Upper lobe of left lung (tissue), 6 donors: ENCODE measurements at places on chromosomes 13 and 19.

DNA sequence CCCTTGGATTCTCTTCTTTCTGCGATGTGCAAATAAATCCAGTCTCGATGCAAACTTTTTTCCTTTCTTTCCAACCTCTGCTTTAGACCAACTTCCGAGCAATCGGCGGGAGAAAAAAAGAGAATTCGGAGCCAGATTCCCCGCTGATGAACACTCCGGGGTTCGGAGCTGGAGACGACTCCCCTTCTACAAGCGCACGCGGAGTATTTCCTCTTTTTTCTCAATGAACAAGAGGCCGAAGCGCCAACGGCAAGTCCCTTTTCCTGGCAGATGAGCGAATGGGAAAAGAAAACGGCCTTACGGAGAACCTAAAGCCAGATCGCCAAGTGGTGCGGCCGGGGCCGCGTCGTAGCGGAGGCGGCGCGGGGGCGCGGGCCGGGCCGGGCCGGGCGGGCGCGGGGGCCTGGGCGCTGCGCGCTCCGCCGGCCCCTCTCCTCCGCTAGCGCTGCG, 250 bp downstream of the SPRY2 start:
- DNase-seq, result no peak
- peaks cover 23% of the 10 kb centered on the region for H3K4me1 ChIP-seq
- H3K27me3 ChIP-seq, result no peaks in the 10 kb centered on the region
- H3K36me3 ChIP-seq, result peaks cover 19% of the 10 kb centered on the region

GRCh38 chr13:29679396-29680053, 84.0 kb upstream of the SLC7A1 start:
- H3K27ac ChIP-seq, result no peak overlapping the region
- DNase-seq, result no peak
- H3K4me1 ChIP-seq, result no peaks in the 10 kb centered on the region
- H3K36me3 ChIP-seq, result no peaks in the 10 kb centered on the region

DNA sequence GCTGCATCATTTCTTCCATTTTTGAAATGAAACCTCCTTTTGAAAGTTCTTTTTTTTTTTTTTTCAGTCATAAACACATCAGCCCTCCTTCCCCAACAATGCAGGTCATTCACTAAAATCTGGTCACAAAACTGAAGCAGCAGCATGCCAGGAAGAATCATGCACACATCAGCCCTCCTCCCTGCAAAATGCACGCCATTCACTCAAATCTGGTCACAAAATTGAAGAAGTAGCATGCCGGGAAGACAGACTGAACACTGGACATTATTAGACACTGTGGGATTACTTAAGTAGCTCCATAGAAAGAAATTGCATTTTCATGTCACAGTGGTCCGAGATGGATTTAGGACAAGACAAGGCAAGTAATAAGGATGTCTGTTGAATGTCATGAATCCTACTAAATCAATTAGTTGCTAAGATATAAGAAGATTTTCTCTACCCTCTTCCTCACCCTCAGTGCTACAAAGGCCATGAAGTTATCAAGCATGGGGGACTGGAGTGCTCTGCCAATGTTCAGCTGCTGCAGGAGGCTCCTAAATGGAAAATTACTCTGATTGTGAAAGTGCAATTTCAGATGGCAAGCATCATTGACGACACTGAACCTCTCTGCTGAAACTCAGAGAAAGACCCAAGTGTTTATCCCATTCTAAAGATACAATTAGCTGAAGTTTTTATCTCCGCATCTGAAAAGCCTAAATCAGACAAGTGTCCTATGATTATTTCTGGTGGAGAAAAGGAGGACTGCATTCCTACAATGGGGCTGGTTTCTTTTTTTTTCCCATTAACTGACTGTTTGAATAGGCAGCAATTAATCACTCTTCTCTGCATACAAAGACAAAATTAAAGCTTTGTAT, 913.2 kb downstream of the DIAPH3 start:
- no peaks in the 10 kb centered on the region for H3K4me1 ChIP-seq
- DNase-seq, result no peak
- no peak overlapping the region for H3K27ac ChIP-seq
- H3K4me3 ChIP-seq, result no peak overlapping the region
- H3K36me3 ChIP-seq, result no peaks in the 10 kb centered on the region
- no peaks in the 10 kb centered on the region for H3K27me3 ChIP-seq

- no peak overlapping the region for H3K27ac ChIP-seq
- H3K4me1 ChIP-seq, result no peaks in the 10 kb centered on the region
These were observed 70.7 kb downstream of the PCCA start for GRCh38 chr13:100159584-100159983.

DNA sequence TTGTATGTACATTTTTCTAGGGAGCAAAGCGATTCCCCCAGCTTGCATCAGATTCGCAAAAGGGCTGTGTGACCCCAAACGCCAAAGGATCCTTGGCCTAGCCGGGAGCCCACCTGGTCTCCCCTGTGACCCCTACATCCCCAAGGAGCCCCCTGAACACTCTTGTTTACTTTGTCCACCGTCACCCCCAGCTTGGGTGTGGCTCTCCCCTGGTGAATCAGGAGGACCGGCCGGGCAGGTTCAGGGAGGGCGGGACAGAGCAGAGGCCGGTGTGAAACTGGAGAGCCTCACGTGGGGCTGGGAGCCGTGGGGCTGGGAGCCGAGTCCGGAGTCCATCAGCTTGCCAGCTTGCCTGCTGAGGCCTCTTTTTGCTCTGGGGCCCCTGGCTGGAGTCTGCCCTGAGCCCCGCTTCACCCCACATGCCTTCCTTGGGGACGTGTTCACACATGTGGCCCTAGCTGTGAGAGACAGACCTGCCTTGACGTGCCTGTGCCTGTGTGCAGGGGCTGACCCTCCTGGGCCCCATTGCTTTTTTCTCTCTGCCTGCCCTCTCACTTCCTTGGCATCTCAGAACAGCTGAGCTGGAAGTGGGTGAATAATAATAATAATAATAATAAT, 2.0 kb downstream of the ITPKC start:
- DNase-seq, result peak; percentile 91
- peak overlapping the region; percentile 98 for H3K27ac ChIP-seq
- no peaks in the 10 kb centered on the region for H3K27me3 ChIP-seq
- peak overlapping the region; percentile 76 for H3K4me3 ChIP-seq
- no peaks in the 10 kb centered on the region for H3K36me3 ChIP-seq
- H3K4me1 ChIP-seq, result peaks cover 54% of the 10 kb centered on the region

GRCh38 chr13:33230178-33230881, 55.2 kb downstream of the STARD13 start:
- H3K27ac ChIP-seq, result peak overlapping the region; percentile 61
- no peak overlapping the region for H3K4me3 ChIP-seq
- no peak for DNase-seq
- H3K4me1 ChIP-seq, result peaks cover 47% of the 10 kb centered on the region
- no peaks in the 10 kb centered on the region for H3K27me3 ChIP-seq
- no peaks in the 10 kb centered on the region for H3K36me3 ChIP-seq

GRCh38 chr19:56137405-56137804, 3.7 kb upstream of the ZNF444 start:
- no peaks in the 10 kb centered on the region for H3K36me3 ChIP-seq
- peaks cover 66% of the 10 kb centered on the region for H3K4me1 ChIP-seq
- peak overlapping the region; percentile 82 for H3K27ac ChIP-seq
- no peak overlapping the region for H3K4me3 ChIP-seq

GRCh38 chr19:54883228-54883627, 9.2 kb downstream of the FCAR start:
- H3K4me1 ChIP-seq, result no peaks in the 10 kb centered on the region
- no peaks in the 10 kb centered on the region for H3K27me3 ChIP-seq
- no peaks in the 10 kb centered on the region for H3K36me3 ChIP-seq
- H3K27ac ChIP-seq, result no peak overlapping the region
- H3K4me3 ChIP-seq, result no peak overlapping the region

DNA sequence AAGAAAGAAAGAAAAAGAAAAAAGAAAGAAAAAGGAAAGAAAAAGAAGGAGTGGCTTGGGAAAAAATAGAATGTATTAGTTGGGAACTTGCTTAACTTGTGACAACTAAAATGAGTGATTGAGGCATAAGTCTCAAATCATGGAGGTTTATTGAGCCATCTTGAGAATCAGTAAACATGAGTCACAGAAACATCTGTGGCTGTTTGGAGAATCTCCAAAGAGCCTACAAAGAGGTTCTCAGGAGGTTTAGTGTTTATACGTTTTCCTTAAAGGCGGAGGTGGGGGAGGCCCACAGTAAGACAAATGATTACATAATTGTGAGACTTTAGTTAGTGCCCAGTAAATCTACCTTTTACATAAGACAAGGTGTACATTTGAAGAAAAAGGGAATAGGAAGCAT, 38.6 kb downstream of the WDR87 start:
- no peaks in the 10 kb centered on the region for H3K4me1 ChIP-seq
- no peak for DNase-seq
- no peak overlapping the region for H3K4me3 ChIP-seq
- H3K27ac ChIP-seq, result no peak overlapping the region
- H3K27me3 ChIP-seq, result no peaks in the 10 kb centered on the region

- no peak overlapping the region for H3K27ac ChIP-seq
- H3K27me3 ChIP-seq, result no peaks in the 10 kb centered on the region
- no peak for DNase-seq
These were observed 1899.5 kb downstream of the OLFM4 start for GRCh38 chr13:54928071-54928470.

DNA sequence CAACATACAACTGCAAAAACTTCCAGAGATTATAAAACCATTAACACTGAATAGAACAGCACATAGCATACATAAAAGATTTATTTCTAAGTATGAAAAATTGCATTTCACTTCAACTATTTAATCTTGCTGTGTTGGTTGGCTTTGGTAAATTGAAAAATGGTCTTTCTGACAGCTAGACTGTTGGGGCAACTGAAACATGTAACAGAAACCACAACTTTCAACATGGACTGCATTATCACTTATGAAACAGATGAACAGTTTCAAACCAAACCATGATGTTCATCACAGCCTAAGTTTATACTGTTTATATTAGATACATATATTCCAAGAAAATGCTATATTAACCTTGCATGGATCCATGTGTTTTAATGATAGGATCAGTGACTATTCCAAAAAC, 324.1 kb upstream of the PCDH9 start:
- no peaks in the 10 kb centered on the region for H3K27me3 ChIP-seq
- H3K36me3 ChIP-seq, result no peaks in the 10 kb centered on the region
- H3K4me1 ChIP-seq, result no peaks in the 10 kb centered on the region
- H3K27ac ChIP-seq, result no peak overlapping the region
- H3K4me3 ChIP-seq, result no peak overlapping the region

- H3K4me1 ChIP-seq, result no peaks in the 10 kb centered on the region
- peak; percentile 39 for DNase-seq
- H3K36me3 ChIP-seq, result no peaks in the 10 kb centered on the region
- no peaks in the 10 kb centered on the region for H3K27me3 ChIP-seq
- H3K4me3 ChIP-seq, result no peak overlapping the region
These were observed 690.9 kb downstream of the SLITRK6 start for GRCh38 chr13:85108356-85108755.
